K562 (cell line): ENCODE measurements at places on chromosomes 7 and 10. TPM values are rescaled to one million over a fixed set of nuclear protein-coding genes. Genes with fewer than 3 reads are reported as not detected.

AMZ1 gene
- total RNA-seq = not detected in 2 replicates

VPS41 gene
- 42.7 and 44.1 TPM in 2 replicates for total RNA-seq

LIPJ gene
- not detected in 2 replicates for total RNA-seq

SLC39A12 gene
- not detected in 2 replicates for total RNA-seq

DNA sequence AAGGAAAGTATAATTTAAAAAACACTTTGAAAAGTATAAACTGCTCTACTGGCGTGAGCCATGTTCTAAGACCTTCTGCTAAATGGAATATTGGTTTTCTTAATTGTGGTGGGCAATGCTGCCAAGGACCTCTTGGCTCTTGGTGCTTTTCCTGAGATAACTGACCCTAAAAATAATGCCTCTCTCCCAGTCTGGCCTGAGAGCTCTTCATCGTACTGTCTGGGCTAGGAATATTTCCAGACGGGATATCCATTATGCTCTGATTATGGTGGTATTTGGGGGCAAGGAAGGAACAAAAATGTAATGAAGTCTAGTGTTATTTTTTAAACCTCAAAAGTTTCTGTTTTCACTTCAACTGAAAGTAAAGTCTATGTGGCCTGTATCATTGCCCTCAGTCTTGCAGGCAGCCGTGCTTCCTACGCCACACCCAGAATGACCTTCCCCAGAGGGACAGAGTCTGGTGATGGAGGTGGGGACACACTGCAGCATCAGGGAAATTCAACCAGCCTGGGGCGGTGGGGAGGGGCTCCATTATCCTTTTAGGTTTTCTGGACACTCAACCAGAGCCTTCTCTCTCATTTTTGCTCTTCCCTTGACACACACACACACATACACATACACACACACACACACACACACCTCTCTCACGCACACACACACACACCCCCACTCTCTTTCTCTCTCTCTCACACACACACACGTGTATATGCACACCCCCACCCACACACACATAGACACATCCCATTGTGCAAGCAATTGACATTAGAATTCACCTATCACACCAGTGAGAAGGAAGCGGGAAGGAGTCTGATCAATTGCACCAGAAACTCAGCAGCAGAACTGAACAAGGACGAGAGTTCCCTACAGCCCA lies 99.6 kb downstream of the LRRC18 start:
- H3K4me1 ChIP-seq = no peaks in the 10 kb centered on the region
- no peak overlapping the region for H3K4me3 ChIP-seq
- no peaks in the 10 kb centered on the region for H3K36me3 ChIP-seq
- DNase-seq = no peak
- no peak overlapping the region for H3K27ac ChIP-seq

- DNase-seq = no peak
- H3K4me3 ChIP-seq = no peak overlapping the region
- no peaks in the 10 kb centered on the region for H3K27me3 ChIP-seq
These were observed 19.8 kb upstream of the FAM133B start for GRCh38 chr7:92609921-92610518.

DNA sequence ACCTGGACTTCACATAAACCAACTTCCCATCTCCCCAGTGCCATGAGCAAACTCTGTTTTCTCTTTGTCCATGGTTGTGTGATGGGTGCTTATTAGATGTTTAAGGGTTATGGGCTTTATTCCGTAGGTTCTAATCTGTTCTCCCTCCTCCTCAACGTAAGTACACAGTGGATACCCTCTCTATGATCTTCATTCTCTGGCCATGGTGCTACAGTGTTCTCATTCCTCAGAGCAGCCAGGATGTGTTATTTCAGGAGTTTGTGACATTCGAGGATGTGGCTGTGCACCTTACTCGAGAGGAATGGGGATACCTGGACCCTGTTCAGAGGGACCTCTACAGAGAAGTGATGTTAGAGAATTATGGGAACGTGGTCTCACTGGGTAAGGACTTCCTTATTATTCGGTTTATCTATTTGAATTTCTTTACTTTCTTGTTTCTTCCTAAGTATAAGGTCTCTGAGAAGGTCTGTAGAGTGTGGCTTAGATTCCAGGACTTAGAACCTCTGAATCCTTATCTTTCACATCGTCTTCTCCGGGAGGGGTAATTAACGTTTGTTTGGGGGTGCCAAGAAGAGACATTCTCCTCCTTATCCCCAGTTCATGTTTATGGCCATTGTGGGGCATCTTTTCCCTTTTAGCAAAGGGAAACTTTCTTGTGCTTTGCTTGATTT lies 3.8 kb downstream of the ZNF655 start:
- H3K4me3 ChIP-seq = no peak overlapping the region
- DNase-seq = no peak
- no peaks in the 10 kb centered on the region for H3K27me3 ChIP-seq
- peaks cover 73% of the 10 kb centered on the region for H3K36me3 ChIP-seq
- H3K27ac ChIP-seq = peak overlapping the region; percentile 73; the same call in 2 of the 3 replicates
- peaks cover 19% of the 10 kb centered on the region for H3K4me1 ChIP-seq
